ENCODE measurements at places on chromosomes 7 and 10.

- no peak for DNase-seq
Measured at GRCh38 chr7:2386964-2387669, 16.3 kb upstream of the CHST12 start.

GRCh38 chr10:20466731-20467130, 430.4 kb downstream of the NEBL start:
- DNase-seq, result no peak

GRCh38 chr7:116095396-116095795, 64.8 kb upstream of the TFEC start:
- DNase-seq, result no peak

- no peak for DNase-seq
Measured at GRCh38 chr7:156074982-156075615, 262.8 kb upstream of the SHH start.

DNA sequence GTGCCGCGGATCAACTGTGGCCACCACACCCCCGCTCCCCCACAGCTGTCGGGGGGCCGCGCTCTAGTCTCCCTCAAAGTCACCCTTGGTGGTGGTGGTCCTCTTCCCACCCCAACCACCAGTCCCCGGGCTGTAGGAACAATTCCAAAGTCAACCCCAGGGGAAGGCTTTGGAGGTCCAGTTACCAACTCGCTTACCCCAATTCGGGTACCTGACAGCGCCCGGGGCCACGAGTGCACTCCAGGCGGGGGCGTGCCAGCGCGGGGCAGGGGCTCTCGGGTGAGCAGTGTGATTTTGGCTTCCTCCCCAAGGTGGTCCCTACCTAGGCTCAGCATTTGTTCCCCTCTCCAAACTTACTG, 584 bp upstream of the ZMIZ1 start:
- no peak for DNase-seq

DNA sequence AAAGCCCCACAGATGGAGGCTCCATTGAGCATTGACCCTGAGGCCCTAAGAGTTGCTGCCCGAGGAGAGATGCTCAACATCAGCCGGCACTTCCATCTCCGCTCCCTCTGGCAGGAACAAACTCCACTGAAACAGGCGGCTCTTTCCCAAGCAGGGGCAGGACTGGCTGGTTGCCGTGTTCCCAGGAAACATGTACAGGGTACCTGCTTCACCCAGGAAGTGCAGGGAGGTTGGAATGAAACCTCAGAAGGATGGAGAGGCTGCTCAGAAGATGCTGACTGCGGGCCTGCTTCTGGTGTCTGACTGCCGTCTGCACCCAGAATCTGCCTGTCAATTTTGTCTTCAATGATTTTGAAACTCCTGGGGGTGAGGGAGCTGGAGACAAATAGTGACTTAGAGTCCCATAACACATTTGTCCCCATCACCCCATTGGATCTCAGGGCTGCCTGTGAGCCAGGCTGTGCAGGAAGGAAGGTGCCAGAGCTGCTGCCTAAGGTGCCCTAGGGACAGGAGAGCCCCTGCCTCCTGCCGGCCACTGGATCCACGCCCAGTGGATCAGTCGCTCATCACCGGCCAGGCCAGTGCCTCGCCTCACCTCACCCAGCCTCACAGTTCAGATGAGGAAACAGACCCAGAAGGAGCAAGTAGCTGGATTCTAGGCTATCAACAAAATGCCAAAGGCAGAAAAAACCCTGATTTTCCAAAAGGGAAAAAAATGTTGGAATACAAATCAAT, 237.3 kb downstream of the PTPRN2 start:
- DNase-seq, result no peak

DNA sequence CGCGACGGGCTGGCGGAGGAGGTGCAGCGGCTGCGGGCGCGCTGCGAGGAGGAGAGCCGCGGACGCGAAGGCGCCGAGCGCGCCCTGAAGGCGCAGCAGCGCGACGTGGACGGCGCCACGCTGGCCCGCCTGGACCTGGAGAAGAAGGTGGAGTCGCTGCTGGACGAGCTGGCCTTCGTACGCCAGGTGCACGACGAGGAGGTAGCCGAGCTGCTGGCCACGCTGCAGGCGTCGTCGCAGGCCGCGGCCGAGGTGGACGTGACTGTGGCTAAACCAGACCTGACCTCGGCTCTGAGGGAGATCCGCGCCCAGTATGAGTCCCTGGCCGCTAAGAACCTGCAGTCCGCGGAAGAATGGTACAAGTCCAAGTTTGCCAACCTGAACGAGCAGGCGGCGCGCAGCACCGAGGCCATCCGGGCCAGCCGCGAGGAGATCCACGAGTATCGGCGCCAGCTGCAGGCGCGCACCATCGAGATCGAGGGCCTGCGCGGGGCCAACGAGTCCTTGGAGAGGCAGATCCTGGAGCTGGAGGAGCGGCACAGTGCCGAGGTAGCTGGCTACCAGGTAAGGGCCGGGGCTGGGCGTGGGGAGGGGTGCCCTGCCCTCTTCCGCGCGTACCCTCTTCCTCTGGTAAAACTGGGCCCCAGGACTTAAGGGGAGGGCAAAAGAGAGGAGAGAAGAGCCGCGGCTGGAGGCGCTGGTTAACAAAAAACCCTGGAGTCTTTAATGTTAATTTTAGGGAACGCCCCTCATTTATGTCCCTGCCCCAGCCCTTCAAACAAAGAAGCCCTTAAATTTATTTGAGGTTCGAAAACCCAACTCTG, 987 bp downstream of the INA start:
- no peak for DNase-seq

DNA sequence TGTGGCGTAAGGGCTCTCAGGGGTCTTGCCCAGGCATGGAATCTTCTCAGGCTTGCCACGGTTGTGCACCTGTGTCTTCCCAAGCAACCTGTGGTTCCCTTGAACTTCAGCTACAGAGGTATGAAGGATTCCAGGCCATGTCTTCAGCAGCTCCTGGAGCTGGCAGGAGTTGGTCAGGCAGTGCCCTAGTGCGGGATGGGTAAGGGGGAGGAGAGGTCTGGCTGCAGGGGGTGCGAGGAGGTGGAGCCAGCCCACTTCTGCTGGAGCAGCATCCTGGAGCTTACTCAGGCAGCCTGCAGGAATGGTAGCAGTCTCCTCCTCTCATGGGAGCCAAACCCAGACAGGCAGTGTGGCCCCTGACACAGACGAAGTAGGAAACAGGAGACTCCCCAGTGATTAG, 3.8 kb upstream of the TRIL start:
- DNase-seq, result no peak

- no peak for DNase-seq
Measured at GRCh38 chr10:47040681-47041080, 129.5 kb downstream of the PTPN20 start.

DNA sequence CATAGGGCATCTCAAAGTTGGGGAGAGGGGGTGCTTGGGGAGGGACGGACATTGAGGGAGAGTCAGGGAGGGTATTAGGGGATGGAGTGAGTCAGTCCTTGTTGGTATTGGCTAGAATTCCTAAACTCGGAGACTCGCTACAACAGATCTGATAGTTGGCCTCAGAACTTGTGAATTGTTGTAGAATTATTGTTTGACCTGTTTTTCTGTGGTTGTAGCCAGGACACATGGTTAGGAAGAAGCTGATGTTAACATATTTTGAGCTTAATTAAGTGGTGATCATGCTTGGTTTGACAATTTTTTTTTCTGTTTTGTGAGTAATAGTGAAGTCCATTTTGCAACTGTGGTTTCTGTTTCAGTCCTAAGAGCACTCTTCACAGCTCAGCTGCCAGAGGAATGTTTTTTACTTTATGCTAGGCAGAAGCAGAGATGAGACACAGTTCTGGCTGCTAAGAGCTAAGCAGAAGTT, 1190.3 kb upstream of the C7orf33 start:
- DNase-seq, result no peak

Data from NCI-H1417 treated with DMSO at 0.1 percent for 48 hours (cell line).